T-cell (primary cell): ENCODE measurements at places on chromosomes 1 and 21.

- no peak for DNase-seq
- no peak overlapping the region for H3K27ac ChIP-seq
- no peaks in the 10 kb centered on the region for H3K4me1 ChIP-seq
- no peak overlapping the region for H3K4me3 ChIP-seq
These were observed 83.5 kb downstream of the KCTD3 start for GRCh38 chr1:215650446-215651149.

DNA sequence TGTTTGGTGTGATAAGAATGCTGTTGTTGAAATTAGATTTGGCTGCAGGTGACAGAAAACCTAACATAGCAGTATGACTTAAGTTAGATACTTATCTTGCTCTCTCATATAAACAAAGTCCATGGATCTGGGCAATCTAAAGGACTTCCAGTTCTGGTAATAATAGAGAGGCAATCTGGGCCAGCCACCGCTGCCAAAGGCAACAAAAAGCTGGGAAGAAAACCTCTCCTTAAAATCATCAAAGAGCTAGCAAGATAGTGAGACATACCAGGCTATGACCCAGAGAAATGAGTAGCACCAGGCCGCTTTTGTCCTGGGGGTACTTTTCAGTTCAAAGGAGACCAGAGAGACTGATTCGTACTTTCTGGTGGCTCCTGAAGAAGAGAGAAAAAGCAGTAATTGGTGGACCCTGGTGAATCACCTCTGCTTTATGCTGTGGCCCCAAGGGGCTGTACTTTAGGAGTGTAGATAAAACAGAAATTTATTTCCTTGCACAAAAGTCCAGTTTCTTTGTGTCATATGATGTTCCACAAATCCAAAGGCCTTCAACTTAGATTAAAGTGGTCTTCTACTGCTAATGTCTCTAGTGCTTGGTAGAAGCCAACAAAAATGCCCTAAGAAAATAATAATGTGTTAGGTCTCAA, 125.4 kb downstream of the TBX19 start:
- no peak overlapping the region for H3K27ac ChIP-seq
- H3K36me3 ChIP-seq, result no peaks in the 10 kb centered on the region
- no peaks in the 10 kb centered on the region for H3K27me3 ChIP-seq
- no peak for DNase-seq

DNA sequence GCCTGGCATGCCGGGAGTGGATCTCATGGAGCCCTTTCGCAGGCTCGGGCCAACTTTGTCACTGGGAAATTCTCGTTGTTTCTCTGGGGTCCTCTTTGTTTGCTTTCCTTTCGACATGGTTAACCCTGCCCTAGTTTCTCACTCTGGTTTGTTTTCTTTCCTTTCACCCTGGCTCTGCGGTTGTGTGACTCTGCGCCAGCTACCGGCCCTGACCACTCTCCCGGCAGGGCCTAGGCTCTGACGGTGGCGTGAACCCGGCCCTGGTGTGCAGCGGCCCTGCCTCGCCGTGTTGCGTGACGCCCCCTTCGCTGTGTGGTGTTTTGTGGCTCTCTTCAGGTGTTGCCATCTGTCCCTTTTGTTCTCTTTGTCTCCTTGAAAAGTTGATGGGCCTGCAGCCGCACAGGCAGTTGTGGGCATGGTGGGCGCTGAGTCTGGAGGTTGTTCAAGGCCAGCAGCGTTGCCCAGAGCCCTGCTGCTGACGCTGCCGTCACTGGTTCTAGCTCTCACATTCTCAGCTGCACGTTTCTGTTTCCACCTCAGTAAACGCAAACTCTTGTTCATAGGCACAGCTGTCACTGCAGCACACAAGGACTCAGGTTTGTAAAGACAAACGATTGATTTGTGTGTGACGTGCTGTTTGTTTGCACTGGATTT, 64.6 kb upstream of the DIP2A start:
- no peak for DNase-seq
- no peak overlapping the region for H3K4me3 ChIP-seq
- H3K36me3 ChIP-seq, result peaks cover 55% of the 10 kb centered on the region
- H3K4me1 ChIP-seq, result no peaks in the 10 kb centered on the region
- H3K27ac ChIP-seq, result no peak overlapping the region

DNA sequence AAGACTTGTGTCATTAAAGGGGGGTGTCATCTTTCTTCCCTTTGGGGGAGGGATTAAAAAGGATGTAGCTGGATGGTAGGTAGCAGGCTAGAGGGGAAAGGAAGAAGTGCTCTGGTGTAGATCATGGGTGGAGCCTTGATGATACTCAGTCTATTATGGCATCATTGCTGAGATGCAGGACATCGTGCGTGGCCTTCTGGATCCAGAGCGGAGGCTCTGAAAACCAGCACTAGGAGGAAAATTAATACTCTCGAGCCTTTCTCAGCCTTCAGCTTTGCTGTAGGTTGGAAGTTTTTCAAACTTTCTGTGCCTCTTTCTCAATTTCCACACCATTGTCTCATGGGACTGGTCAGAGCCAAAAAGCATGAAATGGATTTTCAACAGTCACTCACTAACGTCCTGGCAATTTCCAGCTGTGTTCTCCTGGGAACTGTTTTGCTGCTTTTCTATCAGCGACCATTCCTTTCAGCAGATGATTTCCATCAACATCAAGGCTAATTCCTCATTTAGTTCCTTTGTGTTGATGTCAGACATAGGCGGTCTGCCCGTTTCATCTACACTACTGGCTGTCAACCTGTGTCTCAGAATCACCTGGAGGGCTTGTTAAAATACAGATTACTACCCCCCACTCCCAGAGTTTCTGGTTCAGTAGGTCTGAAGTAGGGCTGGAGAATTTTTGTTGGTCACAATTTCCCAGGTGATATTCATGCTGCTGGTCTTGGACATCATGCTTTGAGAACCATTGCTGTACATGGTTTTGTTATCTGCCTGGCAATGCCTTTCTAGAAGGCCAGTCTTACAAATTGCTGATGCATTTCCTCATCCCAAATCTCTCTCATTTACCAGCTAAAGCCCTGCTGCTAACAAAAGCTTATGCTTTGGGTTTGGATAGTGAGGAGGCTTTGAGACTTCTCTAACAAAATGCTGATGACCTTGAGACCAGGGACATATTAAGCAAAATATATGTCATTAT, 7.7 kb downstream of the CACNA1E start:
- no peak for DNase-seq
- no peak overlapping the region for H3K27ac ChIP-seq
- H3K27me3 ChIP-seq, result peaks cover 4% of the 10 kb centered on the region
- peaks cover 2% of the 10 kb centered on the region for H3K4me1 ChIP-seq
- H3K36me3 ChIP-seq, result no peaks in the 10 kb centered on the region

- peaks cover 8% of the 10 kb centered on the region for H3K36me3 ChIP-seq
- DNase-seq, result peak; percentile 21
- peak overlapping the region; percentile 58 for H3K4me3 ChIP-seq
- no peaks in the 10 kb centered on the region for H3K27me3 ChIP-seq
- peak overlapping the region; percentile 61 for H3K27ac ChIP-seq
These were observed 570 bp upstream of the PEX10 start for GRCh38 chr1:2412773-2413494.

DNA sequence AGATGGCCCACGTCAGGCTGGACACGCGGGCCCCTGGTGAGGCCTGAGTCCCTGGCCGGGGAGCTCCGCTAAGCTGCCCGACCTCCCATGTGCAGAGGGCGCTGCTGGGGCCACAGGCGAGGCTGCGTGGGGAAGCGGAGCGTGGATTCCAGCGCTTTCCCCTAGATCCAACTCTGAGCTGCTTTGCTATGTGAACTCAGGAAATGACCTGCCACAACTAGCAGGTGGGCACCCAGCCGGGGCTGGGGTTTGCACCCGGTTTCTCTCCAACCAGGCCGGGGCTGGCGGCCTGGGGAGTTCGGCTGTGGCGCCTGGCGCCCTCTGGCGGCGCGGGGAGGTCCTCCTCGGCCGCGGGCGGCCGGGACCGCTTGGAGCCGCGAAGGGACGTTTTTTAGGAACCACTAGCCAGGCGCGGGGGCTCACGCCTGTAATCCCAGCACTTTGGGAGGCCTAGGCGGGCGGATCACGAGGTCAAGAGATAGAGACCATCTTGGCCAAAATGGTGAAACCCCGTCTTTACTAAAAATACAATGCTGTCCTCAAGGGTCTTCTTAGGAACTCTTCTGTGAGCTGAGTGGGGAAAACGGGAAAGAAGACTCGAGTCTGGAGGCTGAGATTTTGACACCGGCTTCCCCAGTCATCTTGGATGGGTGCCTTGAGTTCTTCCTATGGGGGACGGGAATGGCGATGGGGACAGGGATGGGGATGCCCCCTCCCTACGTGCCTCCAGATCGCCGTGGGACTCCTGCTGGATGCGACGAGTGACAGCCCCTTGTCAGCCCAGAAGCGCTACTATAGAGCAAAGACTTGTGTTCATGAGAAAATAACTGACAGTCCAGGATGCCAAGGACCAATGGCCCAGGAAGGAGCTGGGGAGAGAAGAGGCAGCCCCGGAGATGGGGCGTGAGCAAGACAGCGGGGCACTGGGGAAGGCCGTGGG, 12.6 kb downstream of the PYCR2 start:
- peaks cover 4% of the 10 kb centered on the region for H3K36me3 ChIP-seq
- H3K27ac ChIP-seq, result no peak overlapping the region
- peak; percentile 55 for DNase-seq
- H3K4me3 ChIP-seq, result no peak overlapping the region

DNA sequence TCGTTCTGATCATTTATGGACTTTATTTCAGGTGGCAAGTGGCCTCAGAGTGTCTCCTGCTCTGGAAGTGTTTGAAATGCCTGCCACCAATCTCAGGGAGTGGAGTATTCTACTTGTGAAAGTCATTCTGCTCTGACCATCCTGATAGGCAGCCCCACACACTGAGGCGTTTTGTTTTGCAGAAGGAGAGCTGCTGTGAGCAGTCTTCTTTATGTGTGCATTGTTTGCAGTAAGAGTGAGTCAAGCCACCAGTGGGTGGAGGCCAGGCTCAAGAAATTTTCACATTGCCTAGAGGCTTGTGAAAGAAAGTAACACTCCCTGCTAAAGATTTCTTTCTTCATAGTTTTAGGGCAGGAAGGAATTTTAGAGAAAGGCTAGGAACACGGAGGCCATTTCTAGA, 204.4 kb downstream of the SLC35F3 start:
- no peak overlapping the region for H3K4me3 ChIP-seq
- no peaks in the 10 kb centered on the region for H3K36me3 ChIP-seq
- H3K27ac ChIP-seq, result no peak overlapping the region
- H3K4me1 ChIP-seq, result no peaks in the 10 kb centered on the region
- no peak for DNase-seq
- no peaks in the 10 kb centered on the region for H3K27me3 ChIP-seq

DNA sequence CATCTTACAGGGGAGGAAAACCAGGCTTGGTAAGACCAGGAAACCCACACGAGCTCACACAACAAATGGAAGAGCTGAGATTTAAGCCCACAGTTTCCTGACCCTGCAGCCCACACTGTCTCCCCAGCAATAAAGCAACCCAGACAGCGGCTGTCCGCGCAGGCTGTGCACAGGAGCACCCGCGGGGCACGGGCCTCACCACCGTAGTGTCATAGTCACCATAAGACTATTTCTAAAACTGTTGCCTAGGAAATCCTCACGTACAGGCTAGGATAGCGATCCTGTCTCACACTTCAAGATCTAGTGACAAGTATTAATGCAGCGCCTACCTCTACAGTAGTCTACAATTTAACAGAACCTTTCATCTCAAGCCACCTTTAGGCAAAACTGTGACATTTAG, 54.0 kb upstream of the SYT6 start:
- peaks cover 9% of the 10 kb centered on the region for H3K27me3 ChIP-seq
- no peak for DNase-seq
- H3K27ac ChIP-seq, result no peak overlapping the region
- H3K4me1 ChIP-seq, result peaks cover 9% of the 10 kb centered on the region
- H3K36me3 ChIP-seq, result no peaks in the 10 kb centered on the region

DNA sequence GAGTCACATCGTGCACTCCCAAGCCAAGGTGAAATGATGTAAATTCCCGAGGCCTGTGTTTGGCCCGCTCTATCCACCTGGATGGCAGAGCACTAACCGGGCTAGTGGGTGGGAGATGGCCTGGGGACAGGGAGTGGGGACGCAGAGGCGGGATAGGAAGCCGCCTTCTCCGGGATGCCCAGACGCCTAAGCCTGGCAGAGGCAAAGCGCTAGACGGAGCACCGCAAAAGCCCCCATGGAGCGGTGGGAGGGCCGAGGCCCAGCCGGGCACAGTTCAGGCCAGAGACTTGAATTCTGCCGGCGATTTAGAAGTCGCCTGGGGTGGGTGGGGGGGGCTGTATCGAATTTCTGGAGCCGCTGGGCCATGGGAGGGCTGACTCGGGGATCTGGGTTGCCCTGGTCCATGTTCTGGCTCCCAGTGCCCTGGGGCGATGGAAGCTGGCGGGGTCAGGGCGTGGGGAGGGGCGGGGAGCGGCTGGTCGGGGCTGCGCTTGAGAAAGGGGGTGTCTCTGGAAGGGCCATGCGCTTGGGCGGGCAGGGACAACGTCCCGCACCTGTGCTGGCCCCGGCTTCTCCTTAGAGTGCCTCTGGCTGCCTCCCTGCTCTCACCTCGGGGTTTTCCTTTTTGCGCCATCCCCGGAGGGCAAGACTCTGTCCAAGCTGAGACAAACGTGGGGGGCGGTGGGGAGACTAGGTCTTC, 28.0 kb downstream of the KIAA2013 start:
- H3K4me1 ChIP-seq, result no peaks in the 10 kb centered on the region
- H3K27me3 ChIP-seq, result peaks cover 8% of the 10 kb centered on the region
- no peak overlapping the region for H3K27ac ChIP-seq
- no peak for DNase-seq
- no peaks in the 10 kb centered on the region for H3K36me3 ChIP-seq

DNA sequence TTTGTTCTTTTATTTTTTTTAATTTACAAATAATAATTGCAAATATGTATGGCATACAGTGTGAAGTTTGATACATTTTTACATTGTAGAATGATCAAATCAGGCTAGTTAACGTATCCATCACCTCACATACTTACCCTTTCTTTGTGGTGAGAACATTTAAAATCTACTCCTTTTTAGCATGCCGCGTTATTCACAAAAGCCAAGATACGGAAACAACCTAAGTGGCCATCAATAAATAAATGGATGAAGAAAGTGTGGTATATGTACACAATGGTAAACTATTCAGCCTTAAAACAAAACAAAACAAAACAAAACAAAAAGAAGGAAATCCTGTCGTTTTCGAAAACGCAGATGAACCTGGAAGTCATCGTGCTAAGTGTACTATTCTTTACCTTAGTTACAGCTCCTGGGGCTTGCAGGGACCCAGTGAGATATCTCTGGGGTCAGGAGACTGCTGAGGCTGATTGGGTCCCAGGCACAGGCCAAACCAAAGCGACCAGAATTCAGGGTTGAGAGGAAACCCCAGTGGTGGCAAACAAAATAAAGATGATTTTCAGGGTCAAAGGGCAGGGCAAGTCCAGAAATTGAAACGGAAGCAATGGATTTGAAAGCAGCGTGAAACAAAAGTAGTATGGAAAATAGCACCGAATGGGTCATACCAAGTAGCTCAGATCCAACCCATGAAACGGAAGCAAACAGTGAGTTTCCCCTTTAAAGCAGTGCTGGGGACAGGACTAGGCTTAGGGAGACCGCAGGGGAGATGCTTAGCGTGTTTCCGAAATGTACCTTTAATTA, 188.2 kb downstream of the PLPP3 start:
- no peak overlapping the region for H3K27ac ChIP-seq
- no peak for DNase-seq
- H3K4me3 ChIP-seq, result no peak overlapping the region

- H3K27me3 ChIP-seq, result no peaks in the 10 kb centered on the region
- no peak overlapping the region for H3K27ac ChIP-seq
- no peaks in the 10 kb centered on the region for H3K36me3 ChIP-seq
- no peaks in the 10 kb centered on the region for H3K4me1 ChIP-seq
- H3K4me3 ChIP-seq, result no peak overlapping the region
- DNase-seq, result no peak
These were observed 292.2 kb downstream of the SMYD3 start for GRCh38 chr1:246214708-246215509.
